ENCODE measurements at places on chromosomes 7 and 10.

DNA sequence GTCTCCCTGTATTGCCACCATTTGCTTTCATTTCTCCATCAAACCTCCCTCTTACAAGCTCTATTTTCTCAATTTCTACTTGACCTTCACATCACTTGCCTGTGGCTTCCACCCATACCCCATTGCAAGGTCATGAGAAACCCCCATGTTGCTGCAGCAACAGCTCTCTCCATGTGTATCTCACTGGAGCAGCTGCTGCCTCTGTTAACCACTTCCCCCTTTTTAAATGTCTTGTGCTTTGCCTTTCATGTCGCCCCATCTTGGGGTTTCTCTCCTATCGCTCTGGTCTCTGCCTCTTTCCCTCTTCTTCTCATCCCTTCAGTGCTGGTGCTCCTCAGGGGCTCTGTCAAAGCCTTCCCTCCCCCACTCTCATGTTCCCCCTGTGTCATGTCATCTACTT is 148.8 kb downstream of the CHN2 start:
- no peak for DNase-seq

DNA sequence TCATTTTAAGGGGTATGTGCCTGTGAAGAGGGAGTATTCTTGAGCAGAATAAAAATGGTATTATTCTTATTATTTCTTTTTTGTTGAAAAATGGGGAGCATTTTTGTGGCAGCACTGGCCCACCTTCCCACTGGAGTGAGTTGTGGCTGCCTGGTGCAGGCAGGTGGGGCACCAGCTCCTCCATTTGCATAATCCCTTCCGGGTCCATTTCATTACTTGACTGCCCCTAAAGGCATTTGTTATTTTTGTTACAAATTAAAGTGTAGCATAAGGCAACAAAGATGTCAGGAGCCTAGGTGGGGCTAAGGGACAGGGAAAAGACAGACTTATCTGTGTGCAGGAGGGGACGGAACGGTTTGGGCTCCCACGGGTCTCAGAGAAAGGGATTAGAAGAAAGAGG is 26.8 kb downstream of the GOLGA7B start:
- DNase-seq: no peak

DNA sequence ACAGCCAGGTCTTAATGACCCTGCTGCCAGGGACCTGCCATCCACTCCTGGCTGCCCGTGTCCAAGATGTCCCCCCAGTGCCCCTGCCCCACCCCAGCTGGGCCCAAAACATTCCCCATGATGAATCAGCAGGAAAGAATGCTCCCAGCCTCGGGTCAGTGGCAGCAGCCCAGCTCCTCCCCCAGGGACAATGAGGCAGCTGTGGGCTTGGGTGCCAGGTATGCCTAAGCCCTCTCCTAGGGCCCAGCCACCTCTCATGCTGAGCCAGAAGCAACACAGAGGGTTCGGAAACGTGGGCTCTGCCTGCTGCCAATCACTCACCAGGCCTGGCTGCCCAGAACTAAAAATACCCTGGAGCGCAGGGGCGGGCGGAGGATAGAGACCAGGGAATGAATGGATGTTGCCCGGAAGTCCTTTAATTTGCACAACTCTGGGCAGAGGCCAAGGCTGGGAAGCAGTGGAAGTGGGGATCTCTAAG is 1.5 kb upstream of the LOXL4 start:
- DNase-seq: no peak

DNA sequence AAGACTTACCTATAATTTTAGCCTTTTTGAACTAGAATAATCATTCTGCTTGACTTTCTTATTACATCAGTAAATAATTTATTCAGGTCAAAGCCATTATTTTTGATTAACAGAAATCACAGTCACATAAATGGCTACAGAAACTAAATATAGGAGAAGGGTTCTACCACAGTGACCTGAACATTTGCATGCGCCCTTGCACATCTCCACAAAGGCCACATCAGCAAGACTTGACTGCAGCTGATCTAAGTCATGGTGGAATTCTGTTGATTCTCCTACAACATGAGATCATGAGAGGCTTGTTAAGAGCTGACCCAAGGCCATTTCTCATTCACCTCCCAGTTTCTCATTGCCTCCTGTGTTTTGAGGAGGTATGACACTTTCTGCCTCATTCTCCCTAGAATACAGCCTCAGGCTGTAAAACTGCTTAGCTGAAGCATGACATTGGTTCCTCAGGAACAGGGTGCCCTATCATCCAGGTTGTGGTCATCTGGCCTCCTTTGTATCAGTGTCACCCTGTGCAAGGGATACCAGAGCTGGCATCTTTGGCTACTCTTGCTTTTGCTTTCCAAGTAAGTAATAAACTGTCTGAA is 6.7 kb upstream of the IMMP2L start:
- DNase-seq: no peak

GRCh38 chr10:48324580-48324979 is 18.1 kb downstream of the MAPK8 start:
- DNase-seq: no peak

GRCh38 chr7:52197221-52197620 is 838.2 kb upstream of the POM121L12 start:
- no peak for DNase-seq

- DNase-seq: no peak
Measured at GRCh38 chr7:108598153-108598552, 28.5 kb downstream of the DNAJB9 start.

GRCh38 chr7:158390460-158390859 is 197.2 kb downstream of the PTPRN2 start:
- DNase-seq: no peak

DNA sequence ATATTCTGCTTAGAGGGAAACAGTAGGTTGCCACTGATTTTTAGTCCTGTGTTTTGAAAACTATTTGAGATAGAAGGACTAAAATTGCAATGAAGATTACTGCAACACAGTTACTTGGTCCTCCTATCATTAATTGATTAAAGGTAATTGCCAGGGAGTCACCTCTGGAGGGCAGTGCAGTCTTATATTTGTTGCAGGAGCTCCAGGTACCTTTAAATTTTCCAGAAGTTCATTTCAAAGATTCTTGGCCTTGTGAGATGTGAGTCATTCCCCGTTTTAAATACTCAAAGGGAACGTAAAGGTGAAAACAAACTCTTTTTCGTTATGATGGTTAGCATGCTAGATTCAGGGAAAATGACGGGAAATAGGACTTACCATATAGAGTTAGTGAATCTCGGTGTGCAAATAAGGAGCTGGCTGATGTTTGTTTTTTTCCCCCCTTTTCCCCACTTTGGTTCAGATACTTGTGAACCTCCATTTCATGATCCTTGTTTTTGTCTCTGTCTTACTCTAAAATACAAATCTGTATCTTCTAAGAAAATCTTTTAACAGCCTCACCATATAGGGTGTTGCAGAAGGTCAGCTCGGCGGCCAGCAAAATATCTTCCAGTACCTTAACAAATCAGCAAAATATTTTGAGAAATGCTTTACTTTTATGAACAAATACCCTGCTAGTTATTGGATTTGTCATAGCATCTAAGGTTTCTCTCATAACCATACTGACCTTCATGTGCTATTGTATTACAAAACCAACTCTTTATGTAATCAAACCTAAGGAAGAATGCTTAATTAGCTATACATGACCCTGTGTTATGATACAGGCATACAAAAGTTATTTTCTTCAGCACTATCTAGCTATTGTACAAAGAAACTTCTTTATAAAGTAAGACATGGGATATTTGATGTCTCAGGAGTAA is 143.0 kb upstream of the HDAC9 start:
- DNase-seq: no peak

DNA sequence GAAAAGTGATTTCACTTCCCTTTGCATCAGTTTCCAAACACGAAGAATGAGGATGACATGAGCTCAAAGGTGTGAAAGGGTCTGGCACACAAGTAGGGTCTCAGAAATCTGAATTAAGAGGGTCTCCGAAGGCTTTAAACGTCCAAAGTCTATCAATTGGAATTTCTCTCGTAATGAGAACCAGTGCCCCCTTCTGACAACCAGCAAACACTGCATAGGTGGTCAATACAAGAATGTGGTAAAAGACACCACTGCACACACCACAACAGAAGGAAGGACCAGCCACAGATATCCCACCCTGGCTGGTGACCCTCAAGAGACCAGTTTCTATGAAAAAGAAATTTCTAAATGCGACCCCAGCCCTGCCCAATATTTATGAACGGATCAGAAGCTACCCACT is 78.1 kb downstream of the CALN1 start:
- no peak for DNase-seq

DNA sequence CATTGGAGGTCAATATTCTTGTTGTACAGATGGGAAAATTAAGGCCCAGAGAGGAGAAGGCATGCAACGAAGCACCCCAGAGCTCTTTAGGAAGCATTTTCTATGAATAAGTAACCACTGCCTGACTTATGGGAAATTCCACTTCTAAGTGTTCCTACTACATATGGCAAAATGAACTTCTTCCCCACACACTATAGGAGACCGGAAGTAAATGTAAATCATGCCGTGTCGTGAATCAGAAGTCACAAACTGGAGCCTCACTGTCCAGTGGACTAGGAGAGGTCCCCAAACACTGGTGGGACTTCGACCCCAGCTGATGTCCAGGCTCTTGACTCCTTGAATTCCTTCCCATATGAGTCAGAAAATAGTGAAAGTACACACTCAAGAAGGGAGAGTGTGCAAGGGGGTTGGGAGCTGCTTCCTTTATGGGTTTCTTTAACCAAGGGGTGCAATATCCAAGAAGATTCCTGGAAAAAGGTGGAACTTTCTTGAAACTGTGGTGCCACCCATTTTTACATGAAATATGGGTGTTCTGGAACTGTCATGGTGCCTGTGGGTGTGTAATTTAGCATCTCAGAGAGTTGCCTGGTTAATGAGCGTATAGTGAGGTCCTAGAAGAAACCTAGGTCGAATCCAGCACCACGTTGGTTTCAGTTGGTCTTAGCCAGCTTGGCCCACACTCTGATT is 6.7 kb downstream of the RASSF4 start:
- no peak for DNase-seq

DNA sequence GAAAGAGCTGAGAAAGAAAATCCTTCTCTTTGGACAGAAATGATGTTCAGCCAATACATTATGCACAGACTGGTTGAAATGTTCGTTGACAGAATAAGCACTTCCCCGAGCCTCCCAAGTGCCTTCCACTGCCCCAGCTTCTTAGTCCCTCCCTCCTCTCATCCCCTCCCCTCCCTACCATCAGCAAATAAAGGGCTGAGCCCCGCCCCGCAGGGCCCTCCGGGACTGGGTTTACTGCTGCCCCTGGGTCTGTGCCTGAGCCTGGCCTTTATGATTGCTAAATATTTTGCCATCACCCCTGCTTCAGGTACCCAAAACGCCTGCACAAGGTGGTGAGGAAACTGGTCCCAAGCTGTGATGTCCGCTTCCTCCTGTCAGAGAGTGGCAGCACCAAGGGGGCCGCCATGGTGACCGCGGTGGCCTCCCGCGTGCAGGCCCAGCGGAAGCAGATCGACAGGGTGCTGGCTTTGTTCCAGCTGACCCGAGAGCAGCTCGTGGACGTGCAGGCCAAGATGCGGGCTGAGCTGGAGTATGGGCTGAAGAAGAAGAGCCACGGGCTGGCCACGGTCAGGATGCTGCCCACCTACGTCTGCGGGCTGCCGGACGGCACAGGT is 28.1 kb downstream of the HKDC1 start:
- DNase-seq: no peak

- DNase-seq: no peak
Measured at GRCh38 chr7:155062411-155062810, 7.7 kb upstream of the HTR5A start.

GRCh38 chr7:53996876-53997275 is 545.3 kb upstream of the VSTM2A start:
- no peak for DNase-seq

DNA sequence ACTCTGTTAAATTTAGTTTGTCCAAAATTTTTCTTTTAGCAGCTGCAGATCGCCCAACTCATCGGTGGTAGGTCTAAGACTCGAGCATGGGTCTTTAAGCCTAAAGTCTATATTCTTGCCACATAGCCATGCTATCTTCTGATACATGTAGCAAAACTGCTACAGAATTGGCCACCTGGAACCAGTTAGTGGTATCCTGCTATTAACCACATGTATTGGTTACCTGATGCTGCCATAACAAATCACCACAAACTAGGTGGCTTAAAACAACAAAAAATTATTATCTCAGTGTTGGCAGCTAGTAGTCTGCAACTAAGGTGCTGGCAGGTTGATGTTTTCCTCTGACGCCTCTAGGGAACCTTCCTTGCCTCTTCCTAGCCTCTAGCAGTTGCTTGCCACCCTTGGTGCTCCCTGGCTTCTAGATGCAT is 96.7 kb upstream of the PIK3CG start:
- no peak for DNase-seq

DNA sequence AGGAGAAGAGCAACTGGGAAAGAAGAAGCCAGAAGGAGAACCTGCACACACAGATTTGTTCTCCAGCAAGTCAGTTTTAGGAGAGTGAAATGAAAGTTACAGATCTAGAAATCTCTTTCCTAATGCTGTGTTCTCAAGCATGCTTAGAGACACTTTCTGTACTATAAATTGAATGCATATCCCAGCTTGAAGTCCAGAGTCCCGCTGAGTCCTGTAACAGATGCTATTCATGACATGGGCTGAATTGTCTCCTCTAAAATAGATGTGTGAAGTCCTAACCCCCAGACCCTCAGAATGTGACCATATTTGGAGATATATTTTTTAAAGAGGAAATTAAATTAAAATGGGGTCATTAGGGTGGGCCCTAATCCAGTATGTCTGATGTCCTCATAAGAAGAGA is 46.9 kb upstream of the GJD4 start:
- no peak for DNase-seq

GRCh38 chr7:44335184-44335583 is 9.8 kb upstream of the CAMK2B start:
- DNase-seq: no peak

GRCh38 chr10:69086001-69086509 is 1.8 kb upstream of the SRGN start:
- DNase-seq: no peak

- no peak for DNase-seq
Measured at GRCh38 chr10:45655219-45655618, 17.4 kb downstream of the ZFAND4 start.

DNA sequence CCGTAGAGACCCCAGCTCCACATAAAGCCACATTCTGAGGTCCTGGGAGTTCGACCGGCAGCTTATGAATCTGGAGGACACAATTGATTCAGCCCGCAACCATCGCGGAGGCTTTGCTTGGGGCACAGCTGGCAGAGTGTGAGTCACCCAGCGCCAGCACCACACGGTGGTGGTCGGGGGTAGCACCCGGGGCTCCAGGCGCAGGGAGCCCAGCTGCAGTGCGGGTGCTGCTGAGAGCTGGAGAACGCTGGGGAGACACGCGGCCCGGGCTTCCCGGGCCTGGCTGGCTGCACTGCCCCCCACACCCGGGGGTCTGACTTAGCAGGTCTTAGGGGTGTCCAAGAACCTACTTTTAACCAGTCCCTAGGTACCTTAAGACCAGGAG is 87.9 kb downstream of the PAXIP1 start:
- no peak for DNase-seq

Data from brain pericyte (primary cell).